NCI-H2171 (cell line): ENCODE measurements at places on chromosomes 11 and 22.

DNA sequence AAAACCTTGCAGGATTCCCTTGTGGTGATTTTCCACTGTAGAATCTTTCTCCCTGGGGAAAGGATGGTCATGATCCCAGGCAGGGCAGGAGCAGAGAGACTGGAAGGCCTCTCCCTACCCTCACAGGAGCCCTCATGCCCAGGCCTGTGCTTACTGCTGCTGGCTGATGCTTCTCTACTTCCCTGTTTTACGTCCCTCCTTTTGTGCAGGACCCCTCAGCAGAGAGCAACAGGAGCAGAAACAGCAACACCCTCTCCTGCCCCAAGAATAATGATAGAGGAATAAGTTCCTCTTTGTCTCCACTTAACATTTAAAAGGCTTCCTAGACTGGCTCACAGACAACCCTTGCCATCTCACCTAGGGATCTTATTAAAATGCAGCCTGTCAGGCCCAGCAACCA is 3.6 kb downstream of the ISX start:
- no peak for DNase-seq

DNA sequence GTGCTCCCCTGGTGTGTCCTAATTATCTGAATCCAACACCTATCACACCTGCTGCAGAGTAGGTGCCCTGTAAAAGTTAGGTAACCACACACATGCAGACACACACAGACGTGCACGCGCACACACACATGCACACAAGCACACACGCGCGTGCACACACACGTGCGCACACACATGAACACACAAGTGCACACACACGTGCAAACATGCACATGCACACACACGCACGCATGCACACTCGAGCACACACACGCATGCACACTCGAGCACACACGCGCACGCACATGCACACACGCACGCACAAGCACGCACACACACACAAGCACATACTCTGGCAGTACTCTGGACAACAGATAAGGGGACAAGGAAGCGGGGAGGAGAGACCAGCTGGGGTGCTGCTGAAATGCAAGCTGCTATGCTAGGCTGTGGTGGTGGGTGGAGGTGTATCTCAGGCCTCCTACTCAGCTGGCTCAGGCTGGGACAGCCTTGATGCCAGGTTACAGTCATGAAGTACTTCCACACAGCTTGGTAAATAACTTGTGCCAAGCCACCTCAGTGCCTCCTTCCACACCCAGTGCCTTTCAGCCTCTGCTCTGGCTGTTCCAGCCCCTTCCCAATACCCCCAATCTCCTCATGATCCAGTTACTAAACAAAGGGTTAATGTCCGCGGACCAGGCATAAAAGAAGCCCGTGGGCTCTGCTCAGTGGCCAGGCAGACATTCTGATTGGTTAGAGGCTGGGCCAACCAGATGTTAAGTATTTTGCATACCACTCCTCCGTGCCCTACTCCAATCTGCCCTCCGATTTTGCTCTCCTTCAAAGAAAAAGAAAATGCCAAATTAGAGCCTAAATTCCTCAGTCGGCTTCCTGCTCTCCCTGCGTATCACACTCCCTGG is 374.1 kb downstream of the TENM4 start:
- no peak for DNase-seq

GRCh38 chr11:134756811-134757540 is 344.9 kb upstream of the B3GAT1 start:
- no peak for DNase-seq

GRCh38 chr11:68142028-68142412 is 20.8 kb upstream of the CHKA start:
- no peak for DNase-seq

DNA sequence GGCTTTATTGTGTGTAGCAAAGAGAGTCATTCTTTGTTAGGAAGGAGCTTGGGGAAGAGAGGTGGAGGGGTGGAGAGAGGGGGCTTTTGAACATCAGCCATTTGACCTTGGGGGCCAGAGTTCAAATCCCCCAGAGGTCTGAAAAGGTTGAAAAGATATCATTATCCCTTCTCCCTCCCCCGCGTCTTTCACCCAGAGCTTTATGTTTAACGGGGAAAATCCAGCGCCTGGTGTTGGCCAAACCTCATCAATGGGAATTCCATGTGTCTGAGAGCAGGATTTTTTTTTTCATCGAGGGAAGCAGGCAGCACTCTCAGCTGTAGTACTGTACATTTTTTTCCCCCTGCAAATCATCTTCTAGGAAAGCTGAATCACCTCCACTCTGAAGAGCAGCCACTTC is 122.4 kb upstream of the HSD17B12 start:
- DNase-seq = no peak

GRCh38 chr11:134390706-134391569 is 21.1 kb downstream of the B3GAT1 start:
- no peak for DNase-seq

GRCh38 chr11:94873916-94874540 is 99.3 kb downstream of the CWC15 start:
- no peak for DNase-seq

- DNase-seq = no peak
These were observed 533.1 kb downstream of the ETS1 start for GRCh38 chr11:128053981-128054931.

GRCh38 chr11:6022956-6023355 is 7.6 kb downstream of the OR56A1 start:
- DNase-seq = no peak
